Stimulated activated CD4-positive, alpha-beta T cell treated with anti-CD3 and anti-CD28 coated beads, Interleukin-2, amount 100 ng/mL, for 4 hours (primary cell): ENCODE measurements at places on chromosomes 2 and 18.

GRCh38 chr2:112593736-112594135, 9.3 kb downstream of the CHCHD5 start:
- DNase-seq: no peak

DNA sequence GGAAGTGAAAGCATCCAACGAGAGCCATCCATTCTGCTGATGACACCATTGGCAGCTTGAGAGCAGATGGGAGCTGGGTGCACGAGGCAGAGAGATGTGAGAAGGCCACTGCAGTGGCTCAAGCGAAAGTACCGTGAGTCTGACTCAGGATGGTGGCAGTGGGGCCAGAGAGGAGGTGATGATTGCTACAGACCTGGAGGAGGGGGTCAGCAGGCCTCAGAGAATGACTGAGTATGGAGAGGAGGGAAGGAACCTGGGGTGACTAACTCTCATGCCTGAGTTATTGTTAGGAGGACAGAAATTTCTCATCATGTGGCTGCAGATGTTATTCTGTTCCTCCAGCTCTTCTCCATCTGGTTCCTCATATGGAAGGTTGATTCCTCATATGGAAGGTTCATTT, 8.8 kb upstream of the ZBTB7C start:
- DNase-seq: no peak

DNA sequence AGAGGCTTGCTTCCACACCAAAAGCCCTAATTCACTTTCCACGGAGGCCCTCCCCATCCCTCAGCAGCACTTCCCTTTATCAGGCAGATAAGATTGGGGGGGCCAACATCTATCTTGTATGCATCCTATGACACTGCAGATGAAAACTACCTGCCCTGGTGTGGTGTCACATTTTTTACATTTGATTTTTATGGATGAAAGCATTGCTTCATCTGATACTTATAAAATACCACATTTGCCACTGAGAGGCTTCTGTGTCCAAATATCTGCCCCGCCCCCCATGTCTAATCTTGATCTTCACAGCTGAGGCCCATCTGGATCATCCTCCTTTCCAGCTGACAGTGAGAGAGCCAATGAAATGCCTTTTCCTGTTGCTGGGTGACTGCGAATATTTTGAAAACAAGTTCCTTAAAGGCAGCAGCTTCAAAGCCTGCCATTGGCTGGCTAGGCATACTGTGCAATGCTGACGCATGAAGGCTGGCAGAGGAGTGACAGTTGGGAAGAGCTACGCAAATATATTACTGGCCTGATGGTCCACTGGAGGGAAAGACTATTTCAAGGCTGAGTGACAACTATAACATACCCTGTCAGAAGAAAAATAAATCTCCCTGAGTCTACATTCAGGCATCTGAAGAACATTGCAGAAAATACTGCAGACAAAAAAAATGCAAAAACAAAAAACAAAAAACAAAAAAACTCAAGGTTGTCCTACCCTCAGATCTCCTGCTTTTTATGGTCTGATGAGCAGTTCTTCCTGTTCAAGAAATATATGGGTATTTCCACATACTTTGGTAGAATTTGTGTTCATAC, 318.7 kb downstream of the PDE11A start:
- no peak for DNase-seq

GRCh38 chr2:163119966-163120365, 281.4 kb upstream of the KCNH7 start:
- no peak for DNase-seq
